ENCODE measurements at places on chromosomes 3 and 15.
A peak's percentile ranks its signal among the peaks of the same experiment; 100 is the strongest.

GRCh38 chr3:16849229-16849628, 35.5 kb upstream of the PLCL2 start:
- DNase-seq = no peak

DNA sequence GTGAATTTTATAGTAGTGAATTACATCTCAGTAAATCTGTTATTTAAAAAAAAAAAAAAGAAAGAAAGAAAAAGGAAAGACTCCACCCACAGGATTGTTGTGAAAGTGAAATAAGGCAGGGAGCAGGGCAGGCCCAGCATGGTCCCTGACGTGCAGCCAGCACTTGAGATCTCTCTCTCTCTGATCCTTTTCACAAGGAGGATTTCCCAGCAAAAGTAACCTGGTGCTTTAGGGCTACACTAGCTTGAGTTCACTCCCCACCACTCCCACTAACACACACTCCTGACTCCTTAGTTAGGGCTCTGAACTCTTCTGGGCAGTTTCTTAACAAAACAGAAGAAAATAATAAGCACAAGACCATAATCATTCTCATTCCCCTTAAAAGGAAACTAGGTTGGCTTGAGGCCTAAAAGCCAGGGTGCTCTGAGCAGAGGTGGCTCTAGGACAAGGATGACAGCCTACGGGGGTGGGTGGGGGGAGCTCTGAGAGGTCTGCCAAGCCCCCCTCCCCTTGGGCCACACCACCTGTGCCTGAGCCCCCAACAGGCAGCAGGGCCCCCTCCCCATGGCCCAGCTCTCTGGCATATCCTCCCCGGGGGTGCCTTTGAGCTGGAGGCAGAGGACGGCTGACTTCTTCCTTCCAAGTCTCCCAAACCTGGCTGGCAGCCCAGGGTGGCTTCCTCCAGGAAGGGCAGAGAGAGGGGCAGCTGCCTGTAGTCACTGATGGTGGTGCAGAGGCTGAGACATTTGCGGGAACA, 856 bp downstream of the TMEM40 start:
- DNase-seq = peak; percentile 28

DNA sequence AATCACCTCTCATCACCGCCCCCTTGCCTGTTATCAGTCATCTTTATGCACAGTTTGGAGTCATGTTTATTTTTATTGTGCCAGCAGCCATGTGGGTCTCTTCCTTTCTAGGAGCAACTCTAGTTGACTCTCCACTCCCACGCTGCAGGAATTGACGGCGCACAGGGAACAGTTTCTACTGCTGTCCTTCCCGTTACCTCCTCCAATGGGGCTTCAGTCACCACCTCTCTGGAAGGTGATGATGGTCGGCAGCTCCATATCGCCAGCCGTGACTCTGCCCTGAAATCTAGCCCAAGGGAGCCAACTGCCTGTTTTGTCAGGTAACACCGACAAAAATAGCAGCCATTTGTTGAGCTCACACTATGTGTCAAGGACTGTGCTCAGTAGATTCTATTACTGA, 35.6 kb upstream of the FAM107A start:
- DNase-seq = no peak

DNA sequence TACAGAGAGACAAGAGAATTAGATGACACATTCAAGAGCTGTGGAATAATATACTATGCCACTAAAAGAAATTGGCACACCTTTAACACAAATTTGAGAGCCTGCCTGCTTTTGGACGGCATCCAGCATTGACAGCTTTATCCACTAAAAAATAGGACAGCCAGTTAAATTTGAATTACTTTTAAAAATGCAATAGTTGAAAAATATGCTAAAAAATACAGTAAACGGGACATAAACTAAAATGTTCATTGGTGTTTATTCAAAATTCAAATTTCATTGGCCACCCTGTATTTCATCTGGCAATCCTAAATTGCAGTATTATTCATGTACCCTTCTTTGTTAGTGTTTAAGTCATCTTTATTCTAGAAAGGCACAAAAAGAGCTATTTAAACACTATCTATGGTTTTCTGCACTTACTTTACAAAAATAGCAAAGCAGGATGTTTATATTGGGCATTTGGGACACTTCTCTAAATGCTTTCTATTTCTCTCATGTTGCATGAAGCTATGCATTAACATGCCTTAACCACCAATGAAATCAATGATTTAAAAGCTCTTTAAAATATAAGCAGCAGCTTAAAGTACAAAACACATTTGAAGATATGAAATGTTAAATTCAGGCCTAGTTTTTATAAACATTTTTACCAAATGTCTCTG, 160.1 kb downstream of the NEK10 start:
- DNase-seq = no peak

GRCh38 chr3:129974564-129974832, at the start of gene TRH:
TRH (plus strand) TSS chr3:129974720; CDS start chr3:129975817, 1,097 bp downstream.
- no peak for DNase-seq

DNA sequence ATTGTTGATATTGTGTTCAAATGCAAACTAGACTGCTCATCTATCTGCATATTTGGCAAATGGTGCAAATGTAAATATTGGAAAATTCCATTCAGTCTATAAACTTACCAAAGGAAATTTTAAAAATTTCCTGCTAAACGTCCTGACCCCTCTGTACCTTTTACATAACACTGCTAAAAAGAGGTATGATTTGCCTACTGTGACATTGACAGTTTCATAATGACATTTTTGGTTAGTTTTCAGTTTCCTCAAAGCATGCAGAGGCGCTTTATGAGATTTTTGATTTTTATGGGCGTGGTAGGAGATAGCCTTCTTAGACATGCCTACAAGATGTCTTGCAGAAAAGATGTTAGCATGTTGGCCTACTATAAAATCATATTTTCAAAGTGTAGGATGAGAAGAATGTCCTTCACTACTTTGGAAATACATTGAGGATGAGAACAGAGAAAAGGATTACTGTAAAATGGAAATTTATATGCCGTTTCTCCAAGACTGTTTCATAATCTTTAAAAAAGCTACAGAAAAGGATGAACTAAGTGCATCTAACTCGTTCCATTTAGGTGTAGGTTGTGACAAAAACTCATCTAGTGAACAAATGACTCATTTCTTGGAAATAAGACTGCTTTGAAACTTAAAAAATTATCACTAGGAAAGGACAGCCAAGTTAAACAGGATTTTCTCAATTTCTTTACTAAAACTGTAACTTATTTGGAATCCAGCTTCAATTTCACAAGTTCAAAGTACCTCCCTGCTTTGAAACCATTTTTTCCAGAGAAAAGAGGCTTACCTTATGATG, 14.5 kb upstream of the ISLR start:
- no peak for DNase-seq

GRCh38 chr15:98902931-98903330, 104.7 kb downstream of the PGPEP1L start:
- no peak for DNase-seq

DNA sequence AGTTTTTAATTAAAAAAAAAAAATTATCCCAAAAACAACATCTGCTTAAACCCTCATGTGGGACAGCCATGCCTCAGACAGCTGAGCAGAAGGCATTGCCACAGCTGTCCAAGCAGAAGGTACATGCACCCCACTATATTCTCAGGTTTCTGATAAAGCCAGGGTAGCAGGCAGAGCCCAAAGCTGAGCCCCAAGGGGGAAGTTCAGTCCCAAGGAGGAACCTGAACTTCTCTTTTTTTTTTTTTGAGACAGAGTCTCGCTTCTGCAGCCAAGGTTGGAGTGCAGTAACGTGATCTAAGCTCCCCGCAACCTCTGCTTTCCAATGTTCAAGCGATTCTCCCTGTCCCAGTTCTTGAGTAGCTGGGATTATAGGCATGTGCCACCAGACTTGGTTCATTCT, 33.2 kb downstream of the MKRN2 start:
- DNase-seq = no peak

DNA sequence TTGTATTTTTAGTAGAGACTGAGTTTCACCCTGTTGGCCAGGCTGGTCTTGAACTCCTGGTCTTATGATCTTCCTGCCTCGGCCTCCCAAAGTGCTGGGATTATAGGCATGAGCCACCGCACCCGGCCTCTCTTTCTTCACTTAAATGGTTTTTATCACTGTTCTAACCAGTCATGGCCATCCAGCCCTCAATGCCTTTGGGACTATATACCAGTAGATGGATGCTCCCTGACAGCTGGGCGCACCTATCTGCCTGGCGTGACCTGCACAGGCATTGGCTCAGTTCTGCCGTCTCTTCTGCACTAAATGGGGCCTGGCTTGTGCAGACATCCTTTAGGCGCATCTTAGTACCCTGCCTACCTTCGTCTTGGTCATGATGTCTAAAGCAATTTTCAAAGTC, 233.4 kb downstream of the ADAMTS17 start:
- DNase-seq = no peak
